ENCODE measurements at places on chromosomes 13 and 19. TPM values are rescaled to one million over a fixed set of nuclear protein-coding genes. Genes with fewer than 3 reads are reported as not detected.
A peak's percentile ranks its signal among the peaks of the same experiment; 100 is the strongest.

- DNase-seq, result no peak
Observed at GRCh38 chr19:3192228-3192635, 6.5 kb downstream of the NCLN start.

GRCh38 chr19:1516395-1516753, 3.6 kb upstream of the ADAMTSL5 start:
- DNase-seq, result no peak

GRCh38 chr13:51495316-51495715, 42.5 kb upstream of the INTS6 start:
- DNase-seq, result no peak

GRCh38 chr19:39671739-39672363, 16.1 kb downstream of the LGALS16 start:
- DNase-seq, result no peak

GRCh38 chr13:57734306-57734705, 102.8 kb downstream of the PCDH17 start:
- DNase-seq, result no peak

GRCh38 chr19:31166206-31166605, 183.0 kb downstream of the TSHZ3 start:
- DNase-seq, result no peak

DNA sequence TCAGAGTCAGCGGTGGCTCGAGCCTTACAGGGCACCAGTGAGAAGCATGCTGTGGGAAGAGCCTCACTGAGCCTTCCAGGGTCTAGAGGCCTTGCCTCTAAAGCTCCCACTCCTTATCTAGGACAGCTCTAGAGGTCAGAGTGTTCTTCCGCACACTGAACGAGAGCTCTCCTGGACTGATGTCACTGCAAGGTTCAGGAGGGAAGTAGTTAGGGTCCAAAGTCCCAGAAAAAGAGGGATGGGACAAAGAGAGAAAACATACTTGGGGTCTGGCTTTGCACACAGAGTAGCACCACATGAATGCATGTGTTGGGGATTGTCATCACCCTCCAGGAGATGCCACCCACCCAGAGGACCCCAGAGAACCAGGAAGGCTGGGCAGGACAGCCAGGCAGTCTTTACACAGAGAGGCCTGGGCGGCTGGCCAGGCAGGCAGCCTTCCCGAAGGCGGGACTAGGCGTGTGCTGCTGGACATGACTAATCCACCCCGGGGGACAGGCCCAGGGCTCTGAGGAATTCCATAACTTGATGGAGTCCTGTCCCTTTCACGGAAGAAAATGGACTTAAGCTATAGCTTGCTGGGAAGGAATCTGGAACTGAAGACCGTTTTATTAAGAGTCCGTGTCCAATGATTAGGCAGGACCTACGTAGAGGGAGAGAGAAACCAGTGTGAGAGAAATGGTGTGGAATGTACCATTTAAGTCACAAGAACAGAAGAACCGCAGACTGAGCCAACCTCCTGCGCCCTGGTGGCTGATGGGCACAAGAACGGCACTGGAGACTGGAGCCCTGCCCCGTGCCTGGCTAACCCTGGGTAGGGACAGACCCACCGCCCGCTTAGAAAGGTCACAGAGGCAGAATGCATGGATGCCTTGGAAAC, 16.6 kb upstream of the EPHX3 start:
- peak; percentile 71 for DNase-seq

- DNase-seq, result no peak
Observed at GRCh38 chr13:80529734-80530133, 188.8 kb upstream of the SPRY2 start.

DNA sequence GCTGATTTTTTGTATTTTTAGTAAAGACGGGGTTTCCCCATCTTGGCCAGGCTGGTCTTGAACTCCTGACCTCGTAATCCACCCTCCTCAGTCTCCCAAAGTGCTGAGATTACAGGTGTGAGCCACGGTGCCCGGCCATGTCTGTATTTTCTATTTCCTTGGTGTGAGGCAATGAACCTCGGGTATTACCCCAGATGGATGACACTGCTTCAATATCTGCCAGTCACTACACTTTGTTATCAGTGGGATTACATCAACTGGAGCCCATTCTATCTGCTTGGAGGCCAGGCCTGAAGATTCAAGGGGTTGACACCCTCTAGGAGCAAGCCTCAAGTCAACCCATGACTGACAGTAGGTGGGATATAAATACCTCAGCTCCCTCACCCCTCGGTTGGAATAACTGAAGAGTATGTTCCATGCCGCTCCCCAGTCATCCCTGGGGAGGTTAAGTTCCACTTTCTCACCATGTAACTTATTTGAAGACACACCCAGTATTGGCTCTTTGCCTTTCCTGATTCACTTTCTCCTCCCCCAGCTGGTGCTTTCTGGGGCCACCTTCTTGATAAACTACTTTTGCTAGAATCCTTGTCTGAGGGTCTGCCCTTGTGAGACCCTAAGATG, 992 bp upstream of the ADGRE1 start:
- no peak for DNase-seq

GRCh38 chr13:105611424-105611823, 924.0 kb downstream of the EFNB2 start:
- DNase-seq, result no peak

- DNase-seq, result no peak
Observed at GRCh38 chr19:5058521-5059212, 89.8 kb downstream of the KDM4B start.

GRCh38 chr13:113666329-113666670, 719 bp upstream of the GRK1 start:
- DNase-seq, result peak; percentile 25

DNA sequence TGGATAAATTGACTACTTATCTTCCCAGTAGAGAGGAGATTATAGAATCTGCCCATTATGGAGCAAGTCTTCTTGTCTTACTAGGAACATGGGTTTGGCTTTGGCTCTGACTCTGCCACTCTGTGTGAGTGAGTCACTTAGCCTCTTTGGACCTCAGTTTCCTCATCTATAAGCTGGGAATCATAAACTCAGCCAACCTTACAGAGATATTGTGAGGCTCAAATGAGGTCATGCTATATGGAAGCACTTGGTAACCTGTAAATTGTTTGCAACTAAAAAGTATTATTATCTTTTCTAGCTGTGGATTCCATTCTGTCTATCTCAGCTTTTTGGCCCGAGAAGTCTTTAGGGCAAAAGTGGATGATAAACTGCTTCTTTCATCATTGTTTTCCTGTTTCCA, 186.8 kb upstream of the TSC22D1 start:
- no peak for DNase-seq

- no peak for DNase-seq
Observed at GRCh38 chr19:8054169-8054568, 1.6 kb downstream of the CCL25 start.

- no peak for DNase-seq
Observed at GRCh38 chr13:21898945-21899344, 228.1 kb downstream of the FGF9 start.

- DNase-seq, result no peak
Observed at GRCh38 chr19:6610934-6611852, 20.2 kb upstream of the CD70 start.

- DNase-seq, result no peak
Observed at GRCh38 chr13:113252516-113253095, 43.2 kb downstream of the CUL4A start.

DNA sequence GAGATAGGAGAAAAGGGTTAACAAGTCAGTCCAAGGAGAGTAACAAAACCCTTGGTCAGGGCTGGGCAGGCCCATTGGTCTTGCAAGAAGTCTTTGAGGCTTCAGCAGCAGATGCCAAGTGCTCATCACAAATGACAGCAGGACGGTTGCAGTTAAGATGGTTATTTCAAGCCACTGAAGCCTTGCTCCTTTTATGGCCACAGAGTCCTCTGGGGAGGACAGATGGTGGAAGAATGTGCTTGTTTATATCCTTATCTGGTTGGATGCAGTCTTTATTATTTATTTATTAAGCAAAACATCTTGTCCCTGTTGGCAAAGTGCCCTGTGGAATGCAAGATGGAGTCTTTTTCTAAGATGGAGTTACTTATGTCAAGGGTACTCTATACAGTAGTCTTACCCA, 19.2 kb upstream of the ZNF331 start:
- DNase-seq, result no peak

- no peak for DNase-seq
Observed at GRCh38 chr19:31174948-31175347, 174.3 kb downstream of the TSHZ3 start.

DNA sequence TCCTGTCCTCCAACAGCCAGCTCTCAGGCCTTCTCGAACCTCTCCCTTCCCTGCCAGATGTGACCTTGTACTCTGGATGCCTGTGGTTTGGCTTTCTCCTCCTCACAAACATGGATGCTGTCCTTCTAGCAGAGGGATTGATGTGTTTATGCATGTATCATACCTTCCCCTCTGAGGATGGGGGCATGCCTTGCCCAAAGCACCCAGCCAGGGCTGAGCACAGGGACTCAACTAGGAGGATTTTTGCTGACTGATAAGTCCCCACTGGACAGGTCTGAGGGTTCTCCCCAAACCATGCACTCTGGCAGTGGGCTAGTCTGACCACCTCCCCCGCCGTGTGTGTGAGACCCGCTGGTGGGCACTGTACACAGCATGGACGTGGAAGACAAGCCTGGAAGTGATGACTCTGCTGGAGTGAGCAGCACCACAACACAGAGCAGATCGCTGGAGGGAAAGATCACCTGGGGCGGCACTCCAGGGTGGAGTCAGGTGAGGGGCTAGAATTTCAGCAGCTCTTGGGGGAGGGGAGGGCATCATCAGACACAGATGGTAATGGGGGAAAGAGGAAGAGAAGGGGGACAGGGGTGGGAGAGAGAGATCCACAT, 360.3 kb upstream of the ZNF507 start:
- no peak for DNase-seq

- DNase-seq, result no peak
Observed at GRCh38 chr19:48745208-48745995, 1.3 kb downstream of the IZUMO1 start.

DNA sequence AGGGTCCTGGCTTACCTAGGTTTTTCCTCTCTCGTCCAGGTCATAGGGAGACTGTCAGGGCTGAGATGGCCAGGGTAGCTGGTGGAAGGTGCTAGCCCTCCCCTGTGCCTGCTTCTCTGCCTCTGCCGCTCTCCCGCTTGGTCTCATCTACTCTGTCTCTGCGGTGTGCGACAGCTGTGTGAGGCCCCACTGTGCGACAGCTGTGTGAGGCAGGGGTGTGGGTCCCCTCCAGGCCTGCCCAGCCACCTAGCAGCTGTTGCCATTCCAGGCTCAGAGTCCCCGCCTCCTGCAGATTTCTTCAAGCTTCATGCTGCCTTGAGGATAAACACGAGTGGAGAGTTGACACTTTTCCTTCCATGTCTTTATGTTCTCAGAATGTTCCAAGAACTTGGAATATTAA, 53.0 kb downstream of the ARHGEF7 start:
- no peak for DNase-seq

GRCh38 chr13:78569029-78569428, 34.3 kb downstream of the POU4F1 start:
- no peak for DNase-seq

- DNase-seq, result no peak
Observed at GRCh38 chr13:68160466-68160865, 930.3 kb upstream of the PCDH9 start.

DNA sequence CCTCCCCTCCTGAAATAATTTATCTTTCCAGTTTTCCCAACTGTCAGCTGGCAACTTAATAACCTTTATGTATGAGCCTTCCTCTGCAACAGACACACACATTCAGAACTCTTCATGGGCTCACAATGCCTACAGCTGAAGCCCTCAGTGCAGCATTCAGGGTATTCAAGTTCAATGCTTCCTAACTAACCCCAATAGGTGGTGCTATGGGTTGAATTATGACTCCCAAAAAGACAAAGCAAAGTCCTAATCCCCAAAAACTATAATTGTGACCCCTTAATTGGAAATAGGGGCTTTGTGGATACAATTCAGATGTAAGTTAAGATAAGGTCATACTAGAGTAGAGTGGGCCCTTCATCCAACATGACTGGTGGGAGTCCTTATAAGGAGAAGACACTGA, 202.2 kb downstream of the SUCLA2 start:
- DNase-seq, result no peak

DNA sequence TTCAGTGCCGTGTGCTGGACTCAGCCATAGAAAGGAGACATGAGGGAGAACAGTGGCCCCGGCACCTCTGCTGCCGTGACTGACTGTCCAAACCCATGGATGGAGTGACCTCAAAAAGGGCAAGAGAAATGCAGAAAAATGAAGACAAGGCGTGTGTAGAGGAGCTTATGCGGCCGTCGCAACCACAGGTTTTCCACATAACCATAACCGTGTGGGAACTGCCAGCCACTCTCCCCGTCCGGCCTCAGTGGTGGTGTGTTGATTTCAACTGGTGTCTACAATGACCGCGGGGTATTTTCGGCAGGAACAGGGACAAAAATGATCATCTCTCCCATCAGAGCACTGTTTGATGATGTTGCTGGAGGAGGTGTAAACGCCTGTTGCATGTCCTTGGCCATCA, 42.9 kb upstream of the F7 start:
- DNase-seq, result no peak

- no peak for DNase-seq
Observed at GRCh38 chr13:39446865-39447264, 156.1 kb downstream of the LHFPL6 start.

GRCh38 chr13:60118696-60119400, 44.9 kb downstream of the DIAPH3 start:
- no peak for DNase-seq

DNA sequence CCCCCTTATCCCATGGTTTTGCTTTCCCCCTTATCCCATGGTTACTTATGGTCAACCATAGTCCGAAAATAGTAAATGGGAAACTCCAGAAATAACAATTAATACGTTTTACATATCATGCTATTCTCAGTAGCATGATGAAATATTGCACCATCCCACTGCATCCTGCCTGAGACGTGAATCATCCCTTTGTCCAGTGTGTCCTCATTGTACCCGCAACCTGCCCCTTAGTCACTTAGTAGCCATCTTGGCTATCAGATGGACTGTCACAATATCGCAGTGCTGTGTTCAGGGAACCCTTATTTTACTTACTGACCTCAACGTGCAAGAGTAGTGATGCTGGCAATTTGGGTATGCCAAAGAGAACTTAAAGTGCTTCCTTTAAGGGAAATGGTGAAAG, 10.5 kb upstream of the NBEA start:
- no peak for DNase-seq

Gene CRB3
- 49.9 TPM for total RNA-seq

Gene DMPK
- 23.9 TPM for total RNA-seq

Gene PLPP2
- total RNA-seq, result 41.9 TPM

Gene ZNF763
- total RNA-seq, result 6.7 TPM

Gene ZNF225
- 2.2 TPM for total RNA-seq

Gene CFD
- total RNA-seq, result 110 TPM

Gene ALKBH7
- total RNA-seq, result 87.5 TPM

Gene MBD3L3
- total RNA-seq, result not detected

Gene CACNA1A
- 5.7 TPM for total RNA-seq

Gene KLK1
- 80.6 TPM for total RNA-seq

Gene C1QTNF9
- total RNA-seq, result 0.38 TPM

Gene COX6B1
- total RNA-seq, result 669 TPM

Gene GFY
- total RNA-seq, result not detected
